ENCODE measurements at places on chromosomes 2 and 18. TPM values are rescaled to one million over a fixed set of nuclear protein-coding genes. Genes with fewer than 3 reads are reported as not detected.
A peak's percentile ranks its signal among the peaks of the same experiment; 100 is the strongest.

- H3K4me1 ChIP-seq, result no peaks in the 10 kb centered on the region
- H3K27me3 ChIP-seq, result no peaks in the 10 kb centered on the region
- DNase-seq, result no peak
- no peak overlapping the region for H3K4me3 ChIP-seq
- H3K27ac ChIP-seq, result no peak overlapping the region
Measured at GRCh38 chr2:135651717-135652116, 89.9 kb upstream of the UBXN4 start.

GRCh38 chr2:113698892-113699447, 57.5 kb downstream of the SLC35F5 start:
- no peaks in the 10 kb centered on the region for H3K36me3 ChIP-seq
- H3K4me1 ChIP-seq, result no peaks in the 10 kb centered on the region
- DNase-seq, result no peak
- no peak overlapping the region for H3K4me3 ChIP-seq
- H3K27me3 ChIP-seq, result no peaks in the 10 kb centered on the region
- H3K27ac ChIP-seq, result no peak overlapping the region

GRCh38 chr2:74834792-74835755, 1.1 kb downstream of the HK2 start:
- peaks cover 14% of the 10 kb centered on the region for H3K27me3 ChIP-seq
- peak overlapping the region; percentile 58 for H3K4me3 ChIP-seq
- no peak for DNase-seq

- no peaks in the 10 kb centered on the region for H3K27me3 ChIP-seq
- no peak overlapping the region for H3K27ac ChIP-seq
- DNase-seq, result no peak
- no peaks in the 10 kb centered on the region for H3K4me1 ChIP-seq
- H3K36me3 ChIP-seq, result no peaks in the 10 kb centered on the region
Measured at GRCh38 chr2:165357758-165358157, 111.7 kb upstream of the CSRNP3 start.

SPHKAP gene
- not detected for total RNA-seq

PIGN gene
- 30.8 TPM for total RNA-seq

ACADL gene
- 12.6 TPM for total RNA-seq
